ENCODE measurements at places on chromosomes 3 and 15.
A peak's percentile ranks its signal among the peaks of the same experiment; 100 is the strongest.

GRCh38 chr15:35458176-35458856, 87.6 kb downstream of the DPH6 start:
- H3K4me3 ChIP-seq = no peak overlapping the region
- H3K27me3 ChIP-seq = no peaks in the 10 kb centered on the region
- H3K27ac ChIP-seq = peak overlapping the region; percentile 43
- peak; percentile 49 for DNase-seq
- no peaks in the 10 kb centered on the region for H3K36me3 ChIP-seq

DNA sequence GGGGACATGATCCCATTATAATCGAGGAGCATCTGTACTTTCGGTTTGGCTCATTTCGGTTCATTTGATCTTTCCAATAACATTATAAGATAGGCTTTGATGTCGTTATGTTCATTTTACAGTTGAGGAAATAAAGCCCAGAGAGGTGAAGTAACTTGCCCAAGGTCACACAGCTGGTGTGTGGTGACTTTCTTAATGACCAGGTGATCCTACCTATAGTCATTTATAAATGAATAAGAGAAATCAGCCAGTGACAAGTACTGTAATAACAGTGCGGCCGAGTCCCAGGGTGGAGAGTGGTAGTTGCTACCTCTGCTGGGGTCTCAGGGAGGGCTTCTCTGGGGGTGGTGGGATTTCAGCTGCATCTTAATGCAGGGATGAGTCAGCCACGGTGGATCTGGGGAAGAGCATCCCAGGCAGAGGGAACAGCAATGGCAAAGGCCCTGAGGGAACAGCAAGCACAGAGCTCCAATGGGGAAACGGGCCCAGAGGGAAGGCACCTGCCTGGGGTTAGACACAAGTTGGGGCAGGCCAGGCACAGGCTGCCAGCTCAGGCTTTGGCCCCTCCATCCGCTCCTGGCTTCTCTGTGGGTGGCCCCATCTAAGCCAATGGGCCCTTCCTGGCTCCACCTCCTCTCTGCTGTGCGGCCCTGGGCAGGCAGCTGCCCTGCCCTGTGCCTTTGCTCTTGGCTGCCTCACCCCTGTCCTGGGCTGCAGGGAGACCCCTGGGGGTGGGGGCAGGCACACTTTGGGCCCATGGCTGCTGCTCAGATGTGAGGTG, 1.1 kb upstream of the FBLN2 start:
- no peaks in the 10 kb centered on the region for H3K27me3 ChIP-seq
- DNase-seq = peak; percentile 69
- peaks cover 6% of the 10 kb centered on the region for H3K36me3 ChIP-seq
- H3K27ac ChIP-seq = peak overlapping the region; percentile 75

DNA sequence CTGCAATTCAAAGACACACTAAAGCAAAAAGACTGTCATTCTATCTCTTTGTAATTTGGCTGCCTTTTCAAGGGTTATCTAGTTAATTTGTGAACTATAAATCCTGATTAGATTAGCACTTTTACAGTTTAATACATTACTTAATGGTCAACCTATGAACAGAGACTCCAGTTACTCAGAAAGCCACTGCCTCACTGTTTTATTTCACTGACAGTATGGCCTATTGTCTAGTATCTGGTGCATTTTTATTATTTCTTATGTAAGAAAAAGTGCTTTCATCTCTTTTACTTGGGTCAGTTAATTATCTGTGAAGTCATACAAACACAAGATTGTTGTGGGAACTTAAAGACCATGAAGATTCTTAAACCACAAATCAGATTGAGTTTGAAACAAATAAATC, 133.8 kb downstream of the ZBBX start:
- H3K4me3 ChIP-seq = no peak overlapping the region
- no peaks in the 10 kb centered on the region for H3K36me3 ChIP-seq
- no peak overlapping the region for H3K27ac ChIP-seq
- H3K4me1 ChIP-seq = no peaks in the 10 kb centered on the region
- DNase-seq = no peak

DNA sequence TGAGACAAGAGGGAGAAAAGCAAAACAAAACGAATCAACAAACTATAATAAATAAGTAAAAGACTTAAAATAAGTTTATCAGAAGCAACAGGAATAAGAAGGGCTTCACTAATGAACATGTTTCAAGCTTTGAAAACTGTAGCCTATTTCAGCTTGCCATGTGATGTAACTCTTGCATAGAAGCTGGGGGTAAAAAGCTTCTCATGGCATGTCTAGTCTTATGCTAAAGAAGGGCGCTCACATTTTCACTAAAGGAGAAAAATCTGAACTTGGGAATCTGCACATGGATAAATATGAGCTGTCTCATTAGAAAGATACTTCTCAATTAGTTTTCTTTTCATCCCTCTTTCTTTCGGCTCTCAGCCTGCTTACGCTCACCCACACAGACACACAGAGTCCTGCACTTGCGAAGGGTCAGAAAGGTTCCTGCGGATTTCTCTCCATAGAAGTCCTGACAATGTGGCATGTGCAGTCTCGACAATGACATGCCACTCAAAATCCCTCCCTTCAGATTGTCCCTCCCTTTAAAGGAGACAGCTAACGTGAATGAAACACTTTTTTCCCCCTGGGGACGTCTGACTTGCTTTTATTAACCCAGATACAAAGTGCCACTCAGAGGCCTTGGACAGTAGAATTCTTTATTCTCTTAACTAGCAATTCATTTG, 568.9 kb upstream of the NR2F2 start:
- no peaks in the 10 kb centered on the region for H3K36me3 ChIP-seq
- no peaks in the 10 kb centered on the region for H3K27me3 ChIP-seq
- no peak overlapping the region for H3K4me3 ChIP-seq
- no peak overlapping the region for H3K27ac ChIP-seq
- no peaks in the 10 kb centered on the region for H3K4me1 ChIP-seq

All from MCF 10A (cell line).